ENCODE measurements at places on chromosomes 1 and 21.

- no peak for DNase-seq
Observed at GRCh38 chr1:209527372-209527771, 56.1 kb upstream of the CAMK1G start.

- DNase-seq: no peak
Observed at GRCh38 chr1:11981378-11982009, 1.2 kb downstream of the MFN2 start.

DNA sequence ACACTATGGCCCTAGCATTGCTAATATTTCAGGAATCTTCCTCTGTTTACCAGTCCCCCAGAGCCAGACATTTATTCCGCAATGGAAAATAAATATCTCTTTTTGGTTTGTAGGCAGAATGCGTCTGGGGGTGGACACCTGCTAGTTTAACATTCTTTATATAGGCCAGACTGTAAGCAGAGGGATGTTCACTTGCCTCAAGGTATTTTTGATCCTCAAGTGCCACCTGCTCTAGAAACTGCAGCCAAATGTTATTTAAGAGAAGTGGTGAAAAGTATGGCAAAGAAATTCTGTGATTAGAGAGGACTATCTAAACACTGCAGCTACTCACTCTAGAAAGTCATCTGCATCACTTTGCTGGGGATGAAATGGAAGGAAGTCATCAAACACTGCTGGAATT, 164.7 kb downstream of the NEGR1 start:
- DNase-seq: no peak

DNA sequence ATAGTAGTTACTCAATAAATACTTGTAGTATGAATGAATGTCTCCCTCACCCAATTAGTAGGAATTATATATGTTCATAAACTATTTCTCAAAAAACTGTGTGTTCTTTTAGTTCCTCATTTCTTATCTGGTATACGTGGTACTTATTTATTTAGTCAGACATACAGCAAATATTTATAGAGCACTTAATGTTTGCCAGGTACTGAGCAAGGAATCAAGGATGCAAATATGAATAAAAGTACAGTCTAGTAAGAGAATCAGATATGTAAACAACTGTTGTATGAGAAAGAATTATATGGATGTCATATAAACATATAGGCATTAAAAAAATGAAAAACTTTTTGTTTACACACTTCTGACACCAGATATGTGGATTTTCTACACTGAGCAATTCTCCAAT, 58.5 kb downstream of the ATF6 start:
- no peak for DNase-seq

DNA sequence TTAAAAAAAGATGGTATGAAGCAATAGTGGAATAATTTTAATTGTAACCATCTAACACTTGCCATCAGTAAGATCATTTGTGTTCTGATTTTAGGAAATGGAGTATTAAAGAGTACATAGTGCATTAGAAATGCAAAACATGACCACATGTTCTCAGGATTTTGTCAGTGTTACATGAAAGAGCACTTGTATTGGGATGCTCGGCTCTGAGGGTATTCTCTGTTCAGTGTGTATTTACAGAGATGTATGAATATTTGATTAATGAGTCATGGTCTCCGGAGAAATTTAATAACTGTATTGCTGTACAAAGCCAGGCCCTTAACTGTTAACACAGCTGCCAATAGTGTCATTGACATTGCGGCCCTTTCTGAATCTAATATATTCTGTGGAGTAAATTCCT, 91.7 kb downstream of the ATG4C start:
- DNase-seq: no peak

DNA sequence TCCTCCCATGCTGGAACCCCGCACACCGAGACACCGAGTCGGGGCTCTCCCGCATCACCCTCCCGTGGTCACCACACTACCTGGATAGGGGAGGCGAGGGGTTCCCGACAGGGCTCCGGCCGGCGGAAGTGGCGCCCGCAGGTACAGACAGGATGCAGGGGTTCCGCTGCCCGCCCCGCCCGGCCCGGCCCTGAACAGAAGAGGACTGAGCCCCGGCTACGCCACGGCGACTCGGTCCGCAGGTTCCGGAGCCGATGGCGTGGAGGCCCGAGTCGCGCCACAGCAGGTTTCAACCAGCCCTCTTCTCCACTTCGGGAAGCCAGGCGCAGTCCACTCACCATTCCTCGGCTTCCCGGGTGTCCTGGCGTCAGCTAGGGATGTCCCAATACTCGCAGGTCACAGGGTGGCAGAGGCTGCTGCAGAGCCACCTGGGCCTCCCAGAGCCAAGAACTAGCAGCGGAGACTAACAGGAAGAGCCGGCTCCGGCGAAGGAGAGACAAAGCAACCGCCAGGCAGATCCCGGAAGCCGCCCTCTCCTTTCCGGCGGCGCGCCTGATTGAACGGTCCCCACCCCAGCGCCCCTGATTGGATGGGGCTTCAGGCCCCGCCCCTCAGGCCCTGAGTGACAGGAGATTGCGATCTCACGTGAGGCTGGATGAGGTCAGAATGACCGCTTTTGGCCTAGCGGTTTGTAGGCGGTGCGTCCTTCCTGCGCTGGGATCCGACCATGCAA, at the start of gene ZNF669:
Gene ZNF669, minus strand, starts transcription at position 498 of the 733 bp plus-strand sequence. Its CDS starts 157 bp downstream, at position 341.
- DNase-seq: peak; percentile 91

GRCh38 chr1:84433258-84434080, 35.2 kb downstream of the DNASE2B start:
- DNase-seq: peak; percentile 45
